ENCODE measurements at places on chromosomes 13 and 19. TPM values are rescaled to one million over a fixed set of nuclear protein-coding genes. Genes with fewer than 3 reads are reported as not detected.

GPX4 gene
- total RNA-seq = 881 TPM

NTN5 gene
- total RNA-seq = not detected

HSPB6 gene
- total RNA-seq = not detected

CABP5 gene
- total RNA-seq = not detected

LAIR1 gene
- total RNA-seq = not detected

LILRA5 gene
- total RNA-seq = not detected

ZNF700 gene
- 2.3 TPM for total RNA-seq

RETN gene
- total RNA-seq = not detected

ZNF699 gene
- 2.6 TPM for total RNA-seq

CLEC17A gene
- not detected for total RNA-seq

RFC3 gene
- total RNA-seq = 24.9 TPM

GRIN2D gene
- total RNA-seq = 0.64 TPM

C19orf73 gene
- total RNA-seq = 3.3 TPM

FKRP gene
- total RNA-seq = 24.8 TPM

SYNGR4 gene
- total RNA-seq = not detected

ZNF135 gene
- total RNA-seq = 0.93 TPM

SYT3 gene
- not detected for total RNA-seq

SLC1A5 gene
- total RNA-seq = 101 TPM

RPS5 gene
- total RNA-seq = 2,634 TPM

SSC5D gene
- total RNA-seq = 0.74 TPM

ZNF93 gene
- 11.4 TPM for total RNA-seq

ARID3A gene
- total RNA-seq = 4.6 TPM

PLIN4 gene
- 0.07 TPM for total RNA-seq

BABAM1 gene
- 165 TPM for total RNA-seq

CDADC1 gene
- 3.4 TPM for total RNA-seq

PGLYRP2 gene
- total RNA-seq = not detected

PCDH17 gene
- 2.4 TPM for total RNA-seq

PROZ gene
- not detected for total RNA-seq

PSG7 gene
- total RNA-seq = 0.64 TPM

FGF9 gene
- total RNA-seq = not detected

ZNF439 gene
- total RNA-seq = 0.87 TPM

KL gene
- 0.89 TPM for total RNA-seq

Data from mammary microvascular endothelial cell (primary cell).